Skin of body (tissue), 3 donors: ENCODE measurements at places on chromosomes 3 and 15. TPM values are rescaled to one million over a fixed set of nuclear protein-coding genes. Genes with fewer than 3 reads are reported as not detected.

DNA sequence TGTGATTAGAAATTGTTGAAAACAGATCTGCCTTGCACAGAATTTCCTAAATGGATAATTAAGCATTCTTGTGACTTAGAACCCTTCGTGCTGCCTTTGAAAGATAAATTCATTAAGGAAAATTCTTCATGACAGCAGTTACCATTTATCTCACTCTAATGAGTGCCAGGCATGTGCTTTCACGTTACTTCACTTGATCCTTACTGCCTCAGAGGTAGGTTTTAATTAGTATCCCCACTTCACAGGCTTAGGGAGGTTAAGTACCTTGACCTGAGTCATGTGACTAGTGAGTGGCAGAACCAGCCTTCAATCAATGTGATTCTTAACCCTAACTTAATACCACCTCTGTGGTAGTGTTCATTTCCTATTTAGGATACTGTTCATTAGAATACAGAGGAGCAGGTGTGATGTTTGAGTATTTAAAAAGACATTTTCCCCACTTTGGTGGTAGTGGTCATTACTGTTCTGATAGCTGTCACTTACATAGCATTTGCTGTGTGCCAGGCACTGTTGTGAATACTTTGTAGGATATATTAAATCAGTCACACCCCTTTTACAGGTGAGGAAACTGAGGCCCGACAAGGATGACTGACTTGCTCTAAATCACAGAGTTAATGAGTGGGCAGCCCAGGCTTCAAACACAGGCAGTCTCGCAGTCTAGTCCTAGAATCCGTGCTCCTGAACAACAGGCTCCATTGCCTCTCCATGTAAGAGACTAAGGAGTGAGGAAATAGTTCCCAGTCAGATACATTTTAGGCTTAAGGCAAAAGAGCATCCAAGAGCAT lies 57.9 kb downstream of the RLBP1 start:
- no peak for DNase-seq

Gene NR2E3
- total RNA-seq = 0.79 TPM

GRCh38 chr15:99911816-99912215 lies 178.6 kb upstream of the LYSMD4 start:
- no peak for DNase-seq

DNA sequence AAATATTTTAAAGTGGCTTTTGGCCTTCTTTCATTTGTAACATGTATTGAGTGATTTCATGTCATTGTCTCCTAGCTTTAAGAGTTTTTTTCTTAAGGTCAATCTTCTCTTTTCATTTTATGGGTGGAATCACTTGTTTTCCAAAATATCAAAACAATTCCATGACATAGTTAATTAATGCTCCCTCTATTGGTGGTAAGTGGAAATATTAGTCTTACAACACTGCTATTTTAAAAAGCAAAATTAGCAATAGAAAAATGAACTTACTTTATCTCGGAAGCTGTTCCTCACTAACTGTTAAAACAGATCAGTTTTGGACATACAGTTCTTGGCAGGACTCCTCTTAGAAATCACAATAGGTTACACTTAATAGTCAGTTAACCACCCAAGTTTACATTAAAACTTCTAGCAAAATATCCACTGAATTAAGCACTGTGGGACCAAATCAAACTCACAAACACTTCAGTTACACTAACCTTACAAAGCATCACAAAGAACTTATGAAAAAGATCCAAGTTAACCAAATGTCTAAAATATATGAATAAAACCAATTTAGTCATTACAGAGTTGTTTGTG lies 42.4 kb downstream of the TIGIT start:
- no peak for DNase-seq

- DNase-seq = peak; percentile 36
Measured at GRCh38 chr15:29821416-29822099, 710 bp downstream of the TJP1 start.

DNA sequence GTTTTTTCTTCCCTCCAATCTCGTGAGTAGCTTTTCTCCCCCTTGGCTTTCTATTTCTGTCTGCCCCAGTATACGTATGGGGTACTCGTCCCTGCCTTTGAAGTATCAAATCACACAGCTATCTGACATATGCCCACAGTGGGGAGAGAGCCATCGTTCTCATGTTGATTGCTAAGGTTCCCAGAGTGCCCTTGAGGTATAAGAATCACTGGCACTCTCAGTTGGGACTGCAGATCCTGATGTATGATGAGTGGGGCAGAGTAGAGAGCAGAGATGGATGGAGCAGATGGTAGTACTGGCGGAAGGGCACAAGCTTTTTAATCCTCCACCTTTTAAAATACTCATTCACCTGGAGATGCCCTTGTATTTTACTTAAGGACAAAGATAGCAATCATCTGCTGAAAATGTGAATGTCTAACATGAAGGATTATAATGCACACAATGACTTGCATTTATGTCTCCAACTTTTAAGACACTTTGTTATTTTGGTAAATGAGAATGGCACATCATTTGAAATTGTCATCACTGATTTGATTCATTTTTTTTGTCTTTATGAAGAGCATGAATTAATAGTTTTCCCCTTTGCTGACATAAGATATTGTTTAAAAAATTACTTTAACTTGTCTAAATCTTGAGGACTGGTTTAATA lies 239.6 kb downstream of the NR1D2 start:
- no peak for DNase-seq

DNA sequence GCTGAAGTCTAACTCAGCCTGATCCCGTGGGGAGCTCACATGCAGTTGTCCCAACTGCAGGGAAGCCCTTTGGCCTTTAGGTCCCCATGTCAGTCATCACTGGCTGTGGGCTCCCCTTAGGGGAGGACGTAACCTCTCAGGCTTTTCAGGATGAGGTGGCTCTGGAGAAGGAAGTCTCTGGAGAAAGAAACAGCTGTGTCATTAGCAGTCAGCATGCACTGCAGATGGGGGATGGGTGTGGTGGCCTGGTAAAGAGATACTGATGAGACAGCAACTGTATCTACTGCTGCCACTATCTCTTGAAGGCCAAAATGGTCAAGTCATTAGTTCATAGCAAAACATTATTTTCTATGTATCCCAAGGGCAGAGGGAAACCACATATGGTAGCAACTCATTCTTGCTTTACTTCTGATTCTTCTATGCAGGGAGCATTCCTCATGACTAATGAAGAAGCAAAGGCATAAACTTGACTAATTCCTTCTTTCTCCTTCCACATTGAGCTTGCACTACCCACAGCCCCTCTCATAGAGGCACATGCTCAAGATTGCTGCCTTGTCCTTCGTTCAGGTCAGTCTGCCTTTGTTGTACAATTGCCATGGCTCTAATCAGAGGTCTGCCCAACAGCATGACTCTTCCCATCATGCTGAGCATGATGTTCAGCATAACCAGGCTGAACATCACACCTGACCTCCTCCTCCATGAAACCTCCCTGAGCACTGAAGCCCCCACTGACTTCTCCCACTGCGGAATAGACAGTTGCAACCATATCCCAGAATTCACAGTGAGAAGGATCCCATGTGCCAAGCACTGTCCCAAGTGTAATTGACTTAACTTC lies 47.8 kb upstream of the TMEM158 start:
- DNase-seq = no peak
